Gastroesophageal sphincter (tissue), 4 donors: ENCODE measurements at places on chromosomes 3 and 15.

DNA sequence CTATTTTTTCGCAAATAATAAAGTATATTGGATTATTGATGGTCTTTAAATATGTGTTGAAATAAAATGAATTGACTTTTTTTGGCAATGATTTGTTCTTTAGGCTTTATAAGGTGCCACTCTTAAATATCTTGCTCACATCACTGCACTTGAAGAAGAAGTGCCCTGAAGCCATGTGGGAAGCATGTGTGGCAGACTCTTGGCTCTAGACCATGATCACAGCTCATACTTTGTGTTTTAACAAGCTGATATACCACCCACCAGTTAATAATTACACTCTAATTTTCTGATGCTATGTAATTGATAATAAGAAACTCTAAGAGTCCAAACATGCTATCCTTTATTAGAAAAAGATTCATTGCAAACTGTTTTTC lies 52.1 kb upstream of the TGFBR2 start:
- no peak for ATAC-seq

DNA sequence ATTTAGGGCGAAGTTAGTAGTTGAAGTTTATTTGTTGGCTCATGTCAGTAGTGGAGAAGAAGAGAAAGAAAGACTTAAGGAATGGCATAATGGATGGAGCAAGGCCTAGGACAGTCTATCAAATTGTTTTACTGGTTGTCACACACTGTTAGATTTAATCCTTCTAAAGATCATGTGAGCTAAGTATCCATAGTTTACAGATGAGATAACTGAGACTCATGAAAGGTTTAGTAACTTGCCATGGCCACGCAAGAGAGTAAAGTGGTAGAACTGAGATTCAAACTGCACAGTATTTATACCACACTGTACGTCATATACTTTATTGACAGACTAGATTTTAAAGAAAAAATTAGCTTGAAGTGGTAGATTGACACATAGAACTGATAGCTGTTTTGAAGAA lies 11.4 kb downstream of the SPRED1 start:
- ATAC-seq: no peak

DNA sequence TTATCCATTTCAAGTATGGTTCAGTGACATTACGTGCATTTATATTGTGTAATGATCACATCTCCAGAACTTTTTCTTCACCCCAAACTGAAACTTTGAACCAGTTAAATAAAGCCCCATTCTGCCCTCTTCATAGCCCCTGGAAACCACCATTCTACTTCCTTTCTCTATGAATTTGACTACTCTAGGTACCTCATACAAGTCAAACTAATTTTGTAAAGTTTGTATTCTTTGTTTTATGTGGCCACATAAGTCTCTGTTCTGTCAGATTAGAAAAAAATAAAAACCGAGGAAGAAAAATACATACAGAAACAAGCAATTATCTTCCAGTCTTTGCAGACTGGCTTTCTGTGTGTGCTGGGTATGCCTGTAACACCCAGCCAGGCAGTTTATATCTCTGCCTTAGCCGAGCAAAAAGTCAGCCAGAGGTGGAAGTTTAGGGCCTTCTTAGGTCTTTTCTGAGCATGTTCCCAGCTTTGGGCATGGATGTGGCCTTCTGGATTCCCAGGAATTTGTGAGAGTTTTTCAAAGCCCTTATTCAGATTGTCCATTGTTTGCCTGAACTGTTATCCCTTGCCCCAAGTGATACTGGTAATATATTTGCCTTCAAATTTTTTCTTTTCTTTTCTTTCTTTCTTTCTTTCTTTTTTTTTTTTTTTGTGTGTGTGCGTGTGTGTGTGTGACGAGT lies 6.0 kb upstream of the GRAMD1C start:
- no peak for ATAC-seq

- ATAC-seq: no peak
Observed at GRCh38 chr15:69748131-69748530, 295.5 kb downstream of the RPLP1 start.

- ATAC-seq: no peak
Observed at GRCh38 chr15:39396979-39397615, 183.8 kb upstream of the THBS1 start.

GRCh38 chr3:171250444-171250843 lies 209.8 kb downstream of the TNIK start:
- no peak for ATAC-seq

- no peak for ATAC-seq
Observed at GRCh38 chr3:107990926-107991325, 99.9 kb downstream of the CD47 start.

DNA sequence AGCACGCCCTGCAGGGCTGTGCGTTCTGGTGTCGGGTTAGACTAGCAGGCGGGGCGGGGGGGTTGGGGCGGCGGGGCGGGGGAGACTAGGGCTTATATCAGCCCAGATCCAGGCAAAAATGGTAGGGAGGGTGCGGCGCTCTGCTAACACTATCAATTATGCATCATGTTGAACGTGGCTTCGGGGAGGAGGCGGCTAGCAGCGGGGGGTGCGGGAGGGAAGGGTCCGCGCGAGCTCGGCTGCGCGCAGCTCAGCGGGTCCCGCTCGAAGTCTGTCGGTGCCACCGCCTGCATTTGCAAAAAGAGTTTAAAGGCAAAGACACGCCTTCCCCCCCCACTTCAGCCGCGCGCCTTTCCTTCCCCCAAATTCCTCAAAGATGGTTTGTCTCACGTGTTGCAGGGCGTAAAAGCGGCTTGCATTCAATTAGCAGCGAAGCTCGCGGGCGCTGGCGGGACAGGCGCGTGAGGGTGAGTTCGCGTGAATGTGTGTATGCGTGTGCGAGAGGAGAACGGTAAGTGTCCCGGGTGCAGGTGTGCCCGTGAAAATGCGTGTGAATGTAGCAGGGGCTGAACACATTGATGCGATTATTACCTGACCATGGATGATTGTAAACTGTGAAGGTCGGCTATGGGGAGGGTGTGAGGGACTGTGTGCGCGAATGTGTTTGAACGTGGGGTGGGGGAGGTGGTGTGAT lies at the start of gene ISLR2:
Gene ISLR2, plus strand, starts transcription at position 432 of the 694 bp plus-strand sequence. CDS start 2,169 bp downstream, outside the sequence.
- no peak for ATAC-seq

GRCh38 chr3:135513106-135514059 lies 452.1 kb upstream of the PPP2R3A start:
- ATAC-seq: no peak

DNA sequence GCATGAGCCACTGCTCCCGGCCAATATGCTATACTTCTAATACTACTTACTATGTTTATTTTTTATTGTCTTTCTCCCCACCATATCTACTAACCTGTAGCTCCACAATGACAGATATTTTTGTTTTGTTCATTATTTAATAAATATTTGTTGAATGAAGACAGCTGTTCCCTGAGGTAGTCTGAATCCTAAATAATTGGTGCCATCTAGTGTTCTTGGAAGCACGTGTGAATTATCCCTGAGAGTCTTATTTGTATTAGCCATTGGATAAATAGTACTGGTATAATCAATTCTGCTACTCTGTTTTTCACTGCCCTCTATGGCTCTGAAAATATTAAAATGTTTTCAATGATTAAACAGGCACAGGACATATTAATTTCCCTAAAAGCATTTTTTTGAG lies 5.6 kb upstream of the APPL1 start:
- no peak for ATAC-seq

DNA sequence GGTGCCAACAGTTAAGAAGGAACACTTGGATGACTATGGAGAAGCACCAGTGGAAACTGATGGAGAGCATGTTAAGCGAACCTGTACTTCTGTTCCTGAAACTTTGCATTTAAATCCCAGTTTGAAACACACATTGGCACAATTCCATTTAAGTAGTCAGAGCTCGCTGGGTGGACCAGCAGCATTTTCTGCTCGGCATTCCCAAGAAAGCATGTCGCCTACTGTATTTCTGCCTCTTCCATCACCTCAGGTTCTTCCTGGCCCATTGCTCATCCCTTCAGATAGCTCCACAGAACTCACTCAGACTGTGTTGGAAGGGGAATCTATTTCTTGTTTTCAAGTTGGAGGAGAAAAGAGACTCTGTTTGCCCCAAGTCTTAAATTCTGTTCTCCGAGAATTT lies 3.0 kb downstream of the SKIL start:
- no peak for ATAC-seq
